ENCODE measurements at places on chromosomes 16 and 17. TPM values are rescaled to one million over a fixed set of nuclear protein-coding genes. Genes with fewer than 3 reads are reported as not detected.
A peak's percentile ranks its signal among the peaks of the same experiment; 100 is the strongest.

ODAD4 gene
- total RNA-seq, result 0.19 TPM

MRC2 gene
- 281 TPM for total RNA-seq

TRIM65 gene
- 32.5 TPM for total RNA-seq

LITAFD gene
- total RNA-seq, result not detected

CLEC10A gene
- not detected for total RNA-seq

CIAPIN1 gene
- 56.9 TPM for total RNA-seq

KCNJ16 gene
- total RNA-seq, result not detected

GDPD1 gene
- total RNA-seq, result not detected

MMD gene
- 17.7 TPM for total RNA-seq

ZNF267 gene
- total RNA-seq, result 15.7 TPM

DNA sequence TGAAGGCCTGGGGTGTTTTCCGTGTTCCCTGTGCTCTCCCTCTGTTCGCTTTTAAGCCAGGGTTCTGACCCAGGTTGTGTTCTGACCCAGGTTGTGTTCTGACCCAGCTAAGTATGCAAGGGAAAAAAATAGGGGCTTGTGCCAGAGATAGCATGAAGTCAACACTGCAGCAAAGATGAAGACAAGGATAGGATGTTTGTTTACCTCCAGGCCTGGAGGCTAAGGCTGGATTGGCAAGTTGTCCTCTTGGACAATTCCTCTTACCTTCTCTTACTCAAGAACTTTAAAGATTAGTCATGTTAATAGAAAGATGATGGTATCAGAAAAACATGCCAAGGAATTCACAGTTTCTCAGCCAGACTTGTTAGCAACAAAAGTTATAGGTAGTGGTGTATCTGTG lies 19.4 kb downstream of the LYRM9 start:
- no peak for DNase-seq

DNA sequence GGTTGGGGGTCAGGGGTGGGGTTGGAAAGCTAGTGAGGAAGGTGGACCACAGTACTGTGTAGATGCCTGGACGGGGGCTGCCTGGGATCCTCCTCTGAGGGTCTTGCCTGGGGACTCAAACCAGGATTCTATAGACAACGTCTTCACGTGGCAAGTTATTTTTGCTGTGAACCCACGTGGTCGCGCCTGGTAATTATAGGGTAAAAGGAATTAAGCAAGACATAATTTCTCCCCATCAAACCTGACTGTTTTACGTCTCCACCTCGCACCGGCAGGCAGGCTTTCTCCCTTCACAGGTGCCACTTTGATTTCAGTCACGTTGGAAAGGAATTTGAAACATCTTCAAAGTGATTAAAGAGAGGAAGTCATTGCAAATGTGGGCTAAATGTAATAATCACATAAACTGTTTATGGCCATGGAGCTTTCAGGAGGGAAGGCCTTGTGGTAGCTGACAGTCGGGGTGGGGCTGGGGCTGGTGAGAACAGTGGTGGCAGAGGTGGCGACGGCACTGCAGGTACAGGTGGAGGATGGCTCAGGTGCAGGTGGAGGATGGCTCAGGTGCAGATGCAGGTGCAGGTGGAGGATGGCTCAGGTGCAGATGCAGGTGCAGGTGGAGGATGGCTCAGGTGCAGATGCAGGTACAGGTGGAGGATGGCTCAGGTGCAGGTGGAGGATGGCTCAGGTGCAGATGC lies 197.1 kb upstream of the NLRP1 start:
- DNase-seq, result no peak

DNA sequence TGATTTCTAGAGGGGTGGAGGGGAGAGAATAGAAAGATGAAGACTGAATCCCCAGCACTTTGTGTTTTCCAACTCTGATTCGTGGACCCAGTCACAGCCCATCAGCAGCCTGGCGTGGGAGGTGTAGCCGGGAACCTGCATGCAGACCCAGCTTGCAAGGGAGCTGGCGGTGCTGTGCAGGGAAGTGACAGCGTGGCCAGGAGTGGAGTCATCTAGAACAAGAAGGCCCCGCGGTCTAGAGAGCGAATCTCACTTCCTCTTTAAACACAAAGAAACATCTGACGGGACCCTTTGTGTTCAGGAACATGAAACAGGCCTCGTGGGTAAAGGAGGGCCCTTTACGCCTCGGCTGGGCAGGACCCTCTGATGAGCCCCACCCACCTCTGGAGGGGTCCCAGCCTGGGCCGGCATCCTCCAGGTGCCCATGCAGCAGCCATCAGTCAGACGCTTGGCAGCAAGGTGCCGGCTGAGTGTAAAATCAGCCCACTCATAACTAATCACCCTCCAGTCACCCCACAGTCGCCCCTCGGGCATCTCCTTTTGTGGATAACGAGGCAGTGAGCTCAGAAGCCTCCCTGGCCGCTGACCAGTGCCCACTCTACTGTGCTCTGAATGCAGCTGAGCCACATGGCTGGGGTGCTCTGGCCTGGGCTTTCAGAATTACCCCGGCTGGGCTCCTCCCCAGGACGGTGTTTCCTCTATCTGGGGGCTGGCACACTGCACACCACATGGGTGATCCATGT lies 4.4 kb downstream of the SNAI3 start:
- no peak for DNase-seq

GRCh38 chr16:28473714-28474265 lies 1.7 kb upstream of the NPIPB7 start:
- DNase-seq, result peak; percentile 25

GRCh38 chr16:82761236-82761635 lies 134.5 kb downstream of the CDH13 start:
- peak; percentile 75 for DNase-seq

DNA sequence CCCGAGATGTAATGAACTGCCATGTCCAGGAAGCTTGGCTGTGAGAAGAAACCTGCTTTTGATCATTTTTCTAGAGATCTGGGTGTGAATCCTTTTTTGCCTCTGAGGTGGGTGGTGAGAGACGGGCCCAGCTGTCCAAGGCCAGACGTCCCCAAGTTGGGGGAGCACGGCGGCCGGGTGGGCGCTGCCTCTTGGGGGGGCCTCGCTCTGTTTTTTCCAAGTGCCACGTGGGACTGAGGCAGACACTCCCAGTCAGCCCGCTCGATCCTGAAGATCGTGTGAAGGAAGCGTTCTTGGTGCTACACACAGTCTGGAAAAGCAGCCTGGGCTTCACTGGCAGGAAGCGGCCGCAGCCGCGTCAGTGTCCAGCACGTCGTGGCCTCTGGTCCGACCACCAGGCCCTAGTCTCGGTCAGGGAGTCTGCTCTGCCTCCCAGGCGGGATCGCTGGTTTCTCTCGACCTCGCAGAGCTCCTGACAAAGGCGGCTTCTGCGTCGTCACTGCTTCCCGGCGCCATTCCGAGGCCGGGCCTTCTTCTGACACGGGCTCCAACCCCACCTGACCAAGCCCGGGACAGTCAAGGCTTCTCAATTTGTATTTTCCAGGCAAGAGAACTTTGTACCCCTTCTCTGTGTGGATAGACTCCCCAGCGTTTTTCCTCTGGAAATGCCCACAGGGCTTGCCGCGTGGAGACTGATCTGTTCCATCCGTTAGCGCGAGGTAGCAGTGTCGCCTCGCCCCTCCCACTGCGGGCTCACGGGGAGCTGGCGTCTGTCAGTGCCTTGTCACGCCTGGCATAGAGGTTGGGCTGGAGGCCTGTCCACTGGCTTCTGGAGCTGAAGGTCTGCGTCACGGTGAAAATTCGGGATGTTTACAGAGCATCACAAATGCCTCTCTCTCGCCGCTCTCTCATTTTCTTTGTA lies 12.4 kb downstream of the PRSS27 start:
- DNase-seq, result no peak

- no peak for DNase-seq
Measured at GRCh38 chr17:73711184-73711583, 66.9 kb upstream of the SDK2 start.

DNA sequence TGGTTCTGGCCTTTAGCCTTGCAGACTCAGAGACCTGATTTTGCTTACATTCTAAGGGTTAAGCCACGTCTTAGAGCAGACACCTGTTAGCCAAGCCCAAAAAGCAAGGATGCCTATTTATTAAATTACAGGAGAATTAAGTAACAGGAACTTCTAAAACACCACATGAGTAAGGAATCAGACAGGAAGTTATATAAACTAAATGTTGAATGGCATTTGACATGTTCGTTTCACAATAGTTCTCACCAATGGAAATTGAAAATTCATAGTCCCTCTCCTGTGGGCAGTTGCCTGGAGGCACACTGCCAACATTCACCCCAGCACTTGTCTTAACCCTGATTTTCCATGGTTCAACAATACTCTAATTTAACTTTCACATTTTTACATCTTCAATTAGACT lies 9.0 kb downstream of the KRTAP9-7 start:
- DNase-seq, result no peak

DNA sequence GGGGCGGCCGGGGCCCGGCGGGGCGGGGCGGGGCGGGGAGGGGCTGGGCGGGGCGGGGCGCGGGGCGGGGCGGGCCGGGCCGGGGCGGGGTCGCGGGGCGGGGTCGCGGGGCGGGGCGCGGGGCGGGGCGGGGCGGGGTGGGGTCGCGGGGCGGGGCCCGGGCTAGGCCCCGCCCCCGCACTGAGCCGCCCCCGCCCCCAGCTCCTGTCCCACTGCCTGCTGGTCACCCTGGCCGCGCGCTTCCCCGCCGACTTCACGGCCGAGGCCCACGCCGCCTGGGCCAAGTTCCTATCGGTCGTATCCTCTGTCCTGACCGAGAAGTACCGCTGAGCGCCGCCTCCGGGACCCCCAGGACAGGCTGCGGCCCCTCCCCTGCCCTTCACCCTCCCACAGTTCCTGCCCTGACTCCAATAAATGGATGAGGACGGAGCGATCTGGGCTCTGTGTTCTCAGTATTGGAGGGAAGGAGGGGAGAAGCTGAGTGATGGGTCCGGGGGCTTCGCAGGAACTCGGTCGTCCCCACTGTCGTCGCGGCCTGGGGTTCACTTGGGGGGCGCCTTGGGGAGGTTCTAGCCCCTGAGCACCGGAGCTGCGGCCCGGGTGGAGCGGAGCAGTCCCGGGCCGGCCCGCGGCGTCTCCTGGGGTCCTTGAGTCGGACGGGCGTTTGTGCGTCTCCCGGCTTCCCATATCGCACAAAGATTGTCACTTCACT lies 795 bp upstream of the HBM start:
- DNase-seq, result no peak

- no peak for DNase-seq
Measured at GRCh38 chr16:85393674-85394451, 219.3 kb upstream of the GSE1 start.

GRCh38 chr17:63150994-63151464 lies 185.0 kb downstream of the TANC2 start:
- DNase-seq, result peak; percentile 72

DNA sequence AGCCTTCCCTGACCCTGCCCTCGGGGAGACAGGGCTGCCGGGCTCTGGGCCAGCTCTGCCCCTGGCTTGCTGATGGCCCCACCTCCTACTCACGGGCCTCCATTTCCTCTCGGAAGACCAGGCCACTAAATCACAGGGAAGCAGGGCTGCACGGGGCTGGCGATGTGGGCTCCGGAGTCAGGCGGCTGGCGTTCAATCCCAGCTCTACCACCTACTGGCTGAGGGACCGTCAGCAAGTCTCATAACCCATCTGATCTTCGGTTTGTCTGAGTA lies 113.4 kb downstream of the AMFR start:
- no peak for DNase-seq

- DNase-seq, result no peak
Measured at GRCh38 chr17:77245162-77245926, 104.6 kb downstream of the SEC14L1 start.

GRCh38 chr16:52976539-52977167 lies 76.0 kb downstream of the CHD9NB start:
- peak; percentile 27 for DNase-seq

GRCh38 chr16:26493751-26494150 lies 573.0 kb upstream of the C16orf82 start:
- no peak for DNase-seq

DNA sequence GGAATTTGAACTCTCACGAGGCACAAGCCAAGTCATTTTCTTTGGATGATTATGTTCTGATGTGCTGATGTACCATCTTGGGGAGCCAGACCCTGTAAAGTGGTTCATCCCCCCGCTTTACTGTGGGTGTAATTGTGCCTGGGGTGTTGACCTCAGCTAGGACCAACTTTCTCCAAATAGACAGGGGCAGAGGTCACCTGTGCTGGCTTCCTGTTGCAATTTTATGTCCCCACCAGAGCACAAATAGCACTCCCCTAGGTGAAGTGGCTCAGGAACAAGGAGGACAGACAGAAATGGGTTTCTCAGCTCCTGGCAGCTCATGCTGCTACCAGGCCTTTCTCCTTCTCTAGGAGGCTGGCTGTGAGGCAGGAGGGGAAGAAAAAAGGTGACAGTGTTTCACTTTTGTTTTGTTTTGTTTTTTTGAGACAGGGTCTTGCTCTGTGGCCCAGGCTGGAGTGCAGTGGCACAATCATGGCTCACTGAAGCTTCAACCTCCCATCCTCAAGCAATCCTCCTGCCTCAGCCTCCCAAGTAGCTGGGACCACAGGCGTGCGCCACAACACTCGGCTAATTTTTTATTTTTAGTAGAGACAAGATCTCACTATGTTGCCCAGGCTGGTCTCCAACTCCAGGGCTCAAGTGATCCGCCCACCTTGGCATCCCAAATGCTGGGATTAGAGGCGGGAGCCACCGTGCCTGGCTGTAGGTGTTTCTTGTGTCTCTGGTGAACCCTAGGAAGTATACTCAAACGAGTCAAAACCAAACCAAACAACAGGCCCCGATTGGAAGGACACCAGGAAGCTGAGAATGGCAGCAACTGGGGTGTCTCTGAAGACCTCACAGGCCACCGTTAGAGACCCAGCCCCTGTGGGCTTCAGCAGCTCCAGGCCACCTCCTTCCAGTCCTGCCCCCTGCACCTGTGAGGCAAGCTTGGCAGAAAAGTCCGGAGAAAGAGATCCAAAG lies 32.5 kb upstream of the WFIKKN2 start:
- no peak for DNase-seq

- DNase-seq, result peak; percentile 65
Measured at GRCh38 chr17:5870231-5870953, 199.8 kb upstream of the WSCD1 start.

DNA sequence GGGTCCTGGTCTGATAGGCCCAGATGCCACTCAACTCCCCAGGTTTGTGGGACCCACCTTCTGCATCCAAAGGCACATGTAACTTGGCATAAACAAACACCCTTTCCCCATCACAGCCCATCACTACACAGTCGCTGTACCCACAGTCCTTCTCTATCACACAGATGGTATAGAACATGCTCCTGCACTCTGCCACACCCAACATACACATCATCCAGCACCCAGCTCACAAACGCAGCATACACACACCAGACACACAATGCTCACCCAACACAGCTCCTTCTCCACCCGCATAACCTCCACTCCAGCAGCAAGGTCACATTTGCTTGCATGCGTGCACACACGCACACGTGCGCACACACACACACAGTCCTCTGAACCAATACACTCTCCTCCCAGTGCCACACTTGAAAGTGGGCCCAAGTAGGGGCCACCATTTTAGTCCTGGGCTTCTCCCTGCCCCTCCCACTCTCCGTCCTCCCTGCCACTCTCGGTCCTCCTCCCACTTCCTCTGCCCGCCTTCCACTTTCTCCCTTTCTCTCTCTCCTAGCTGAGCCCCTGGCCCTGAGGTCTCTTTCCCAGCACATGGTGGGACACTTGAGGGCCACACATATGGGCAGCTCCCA lies 8.5 kb upstream of the TMEM92 start:
- DNase-seq, result no peak

- DNase-seq, result peak; percentile 10
Measured at GRCh38 chr17:70190959-70191805, 21.9 kb downstream of the KCNJ2 start.

- DNase-seq, result peak; percentile 100
Measured at GRCh38 chr17:56681561-56682266, 88.2 kb downstream of the NOG start.

All from LHCN-M2 (cell line).